ENCODE measurements at places on chromosomes 1 and 21.

- DNase-seq = peak; percentile 40
These were observed 642 bp downstream of the HCRTR1 start for GRCh38 chr1:31617916-31618746.

GRCh38 chr1:242586360-242586680 is 61.8 kb upstream of the PLD5 start:
- DNase-seq = no peak

DNA sequence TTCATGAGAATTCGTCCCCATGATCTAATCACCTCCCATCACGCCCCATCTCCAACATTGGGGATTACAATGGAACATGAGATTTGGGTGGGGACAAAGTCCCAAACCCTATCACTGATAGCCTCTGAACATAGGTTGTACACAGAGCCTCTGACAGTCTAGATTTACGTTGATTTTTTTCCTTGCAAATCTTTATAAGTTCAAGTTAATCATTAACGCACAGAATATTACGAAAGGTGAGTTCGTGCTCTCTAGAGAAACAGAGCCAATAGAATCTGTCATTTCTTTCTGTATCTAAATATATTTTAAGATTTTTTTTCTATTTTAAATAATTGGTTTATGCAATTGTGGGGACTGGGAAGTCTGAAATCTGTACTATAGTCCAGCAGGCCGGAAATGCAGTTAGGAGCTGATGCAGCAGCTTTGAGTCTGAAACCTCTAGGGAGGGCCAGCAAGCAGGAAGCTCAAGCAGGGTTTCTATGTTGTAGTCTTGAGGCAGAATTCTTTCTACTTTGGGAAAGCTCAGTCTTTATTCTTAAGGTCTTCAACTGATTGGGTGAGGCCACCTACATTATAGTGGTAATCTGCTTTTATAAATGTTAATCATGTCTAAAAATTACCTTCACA is 61.0 kb downstream of the SELENOF start:
- no peak for DNase-seq

GRCh38 chr1:205950826-205951549 is 7.7 kb upstream of the SLC26A9 start:
- no peak for DNase-seq

DNA sequence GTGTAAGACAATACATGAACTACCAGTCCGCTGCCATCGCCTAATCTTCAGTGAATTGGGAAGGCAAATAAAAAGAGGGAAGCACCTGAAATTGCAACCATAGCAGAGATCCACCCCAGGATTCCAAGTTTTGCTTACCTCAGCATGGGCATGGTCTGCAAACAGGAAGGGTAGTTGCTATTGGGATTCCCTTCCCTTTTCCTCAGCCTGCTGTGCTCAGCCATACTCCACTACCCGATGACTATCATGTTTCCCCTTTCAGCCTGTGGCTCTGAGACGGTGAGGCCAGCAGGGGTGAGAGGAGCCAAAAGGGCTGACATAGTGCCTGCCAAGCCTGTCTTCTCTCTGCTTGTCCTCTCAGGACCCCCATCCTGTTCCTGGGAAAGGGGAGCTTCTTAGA is 64.2 kb downstream of the GPR137B start:
- no peak for DNase-seq
